Smooth muscle cell of the brain vasculature (primary cell): ENCODE measurements at places on chromosomes 4 and X.

DNA sequence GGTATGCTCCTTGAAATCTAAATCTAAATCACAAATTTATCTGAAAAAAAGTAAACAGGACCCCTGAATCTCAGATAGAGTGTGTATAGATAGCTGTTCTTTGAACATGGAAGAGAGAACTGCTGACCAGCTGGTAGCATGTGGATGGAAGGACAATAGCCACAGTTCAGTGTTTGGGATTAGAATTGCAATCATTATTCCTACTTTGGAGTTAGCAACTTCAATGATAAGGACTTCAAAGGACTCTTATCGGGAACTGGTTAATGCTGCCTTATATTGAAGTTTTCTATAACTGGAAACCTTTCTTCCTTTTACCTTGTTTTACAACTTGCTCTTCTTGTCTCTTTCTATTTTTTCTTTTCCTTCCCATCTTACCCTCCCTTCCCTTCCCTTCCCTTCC lies 5.0 kb downstream of the AFM start:
- no peak for DNase-seq

DNA sequence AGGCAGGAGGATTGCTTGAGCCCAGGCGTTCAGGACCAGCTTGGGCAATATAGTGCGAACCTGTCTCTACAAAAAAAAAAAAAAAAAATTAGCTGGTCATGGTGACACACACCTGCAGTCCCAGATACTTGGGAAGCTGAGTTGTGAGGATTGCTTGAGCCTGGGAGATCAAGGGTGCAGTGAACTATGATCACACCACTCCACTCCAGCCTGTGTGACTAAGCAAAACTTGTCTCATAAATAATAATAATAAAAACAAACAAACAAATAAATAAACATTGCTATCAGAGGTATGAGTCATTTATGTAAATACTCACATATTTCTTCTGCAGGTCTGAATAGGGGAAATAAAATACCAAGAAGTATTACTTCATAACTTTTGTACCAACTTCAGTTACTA lies 1372.7 kb upstream of the AGA start:
- DNase-seq = no peak

DNA sequence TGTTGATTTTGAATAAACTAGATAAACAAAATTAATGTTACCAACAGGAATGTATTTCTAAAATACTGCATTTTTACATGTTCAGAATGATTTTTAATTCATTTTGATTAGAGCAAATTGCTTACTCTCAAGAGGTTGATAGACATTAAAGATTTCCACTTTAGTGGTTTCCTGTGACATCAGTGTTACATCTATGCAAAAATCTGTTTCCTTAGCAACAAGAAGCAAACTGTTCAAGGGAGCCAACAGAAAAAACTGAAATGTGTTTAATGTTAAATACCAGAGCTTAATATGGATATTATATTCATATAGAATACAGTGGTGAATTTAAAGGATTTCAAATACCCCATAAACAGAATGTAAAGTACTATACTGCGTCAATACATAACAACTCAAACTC lies 277.8 kb downstream of the GABRG1 start:
- DNase-seq = no peak

- DNase-seq = no peak
Observed at GRCh38 chr4:109243871-109244270, 58.6 kb downstream of the COL25A1 start.

- no peak for DNase-seq
Observed at GRCh38 chrX:124215786-124216185, 116.7 kb upstream of the TEX13D start.

- DNase-seq = no peak
Observed at GRCh38 chr4:123937581-123937980, 541.0 kb downstream of the SPRY1 start.

DNA sequence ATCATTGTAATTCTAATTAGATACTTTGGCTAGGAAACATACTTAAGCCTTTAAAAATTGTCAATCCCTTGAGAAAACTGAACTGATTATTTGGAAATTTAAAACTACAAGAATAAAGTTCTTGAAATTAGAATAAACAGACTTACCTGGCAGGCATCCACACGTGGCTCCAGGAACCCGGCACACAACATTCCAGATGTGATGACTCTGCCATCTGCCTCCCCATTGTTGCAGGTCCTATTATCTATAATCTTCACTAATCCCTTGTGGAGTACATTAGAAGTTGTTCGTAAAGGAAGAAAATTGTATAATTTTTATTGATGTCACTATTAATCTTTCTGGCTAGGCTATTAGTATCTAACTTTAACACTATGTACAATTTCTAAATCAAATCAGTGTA lies 16.2 kb upstream of the GNRHR start:
- no peak for DNase-seq

DNA sequence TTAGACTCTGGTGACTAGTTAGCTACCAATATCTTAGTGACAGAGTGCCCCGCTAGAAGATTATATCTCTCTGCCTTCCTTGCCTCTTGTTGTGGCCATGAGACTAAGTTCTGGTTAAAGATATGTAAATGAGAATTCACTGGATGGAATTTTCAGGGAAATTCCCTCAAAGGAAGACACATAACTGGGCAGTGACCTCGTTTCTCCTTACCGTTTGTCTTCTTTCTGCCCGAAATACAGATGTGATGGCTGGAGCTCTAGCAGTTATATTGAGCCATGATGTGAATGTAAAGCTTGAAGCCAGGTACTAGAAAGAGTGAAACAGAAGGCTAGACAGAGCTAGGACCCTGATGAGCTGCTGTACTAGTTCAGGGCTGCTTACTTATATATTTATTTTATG lies 80.5 kb downstream of the FHDC1 start:
- DNase-seq = no peak

GRCh38 chr4:90113881-90114457 lies 13.2 kb upstream of the CCSER1 start:
- DNase-seq = no peak

DNA sequence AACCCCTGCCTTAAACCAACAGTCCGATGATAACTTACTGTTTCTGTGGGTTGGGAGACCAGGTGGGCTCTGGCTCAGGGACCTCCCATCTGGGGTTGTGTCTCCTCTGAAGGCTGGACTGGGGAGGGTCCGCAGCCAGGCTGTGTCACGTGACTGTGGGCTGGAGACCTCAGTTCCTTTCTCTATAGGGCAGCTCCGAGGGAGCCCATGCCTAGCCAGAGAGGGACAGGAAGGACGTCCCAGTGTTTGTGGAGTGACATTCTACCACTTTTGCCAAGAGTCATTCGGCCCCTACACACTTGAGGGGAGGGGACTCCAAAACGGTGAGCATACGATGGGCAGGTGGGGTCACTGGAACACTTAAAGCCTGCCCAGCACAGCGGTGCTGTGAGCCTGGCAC lies 4.5 kb downstream of the PCGF3 start:
- no peak for DNase-seq

GRCh38 chrX:137151403-137151802 lies 117.6 kb upstream of the GPR101 start:
- DNase-seq = no peak

DNA sequence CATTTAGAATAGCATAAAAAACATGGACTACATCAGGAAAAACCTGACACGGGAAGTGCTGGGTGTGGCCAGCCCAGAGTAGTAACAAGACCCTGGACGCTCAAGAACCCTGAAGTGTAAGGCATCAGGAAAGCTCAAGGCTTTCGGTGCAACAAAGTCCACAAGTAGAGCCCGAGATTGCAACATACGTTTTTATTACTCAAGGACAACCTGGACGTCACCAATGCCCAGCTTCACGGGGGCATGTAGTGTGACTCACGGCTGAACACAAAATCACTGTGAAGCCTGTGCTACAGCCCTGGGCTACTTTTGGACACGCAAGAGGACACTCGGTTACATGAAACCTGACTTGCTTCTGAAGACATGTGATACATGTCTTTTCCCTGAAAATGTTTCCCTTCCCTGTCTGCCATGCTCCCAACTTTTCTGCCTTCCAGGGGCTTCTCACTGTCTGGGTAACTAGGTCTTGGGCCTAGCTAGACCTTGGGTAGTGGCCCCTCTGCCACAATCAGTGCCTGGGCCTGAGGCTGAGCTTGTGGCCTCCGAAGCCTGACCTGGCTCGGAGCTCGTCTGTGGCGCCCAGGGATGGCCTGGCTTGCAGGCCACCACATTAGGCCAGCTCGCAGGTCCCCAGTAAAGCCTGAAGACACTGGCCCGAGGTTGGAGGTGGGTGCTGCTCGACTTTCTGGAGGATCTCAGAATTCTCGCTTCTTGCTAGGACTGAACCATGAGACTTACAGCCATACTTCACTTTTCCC lies 9.2 kb downstream of the IRAK1 start:
- no peak for DNase-seq

DNA sequence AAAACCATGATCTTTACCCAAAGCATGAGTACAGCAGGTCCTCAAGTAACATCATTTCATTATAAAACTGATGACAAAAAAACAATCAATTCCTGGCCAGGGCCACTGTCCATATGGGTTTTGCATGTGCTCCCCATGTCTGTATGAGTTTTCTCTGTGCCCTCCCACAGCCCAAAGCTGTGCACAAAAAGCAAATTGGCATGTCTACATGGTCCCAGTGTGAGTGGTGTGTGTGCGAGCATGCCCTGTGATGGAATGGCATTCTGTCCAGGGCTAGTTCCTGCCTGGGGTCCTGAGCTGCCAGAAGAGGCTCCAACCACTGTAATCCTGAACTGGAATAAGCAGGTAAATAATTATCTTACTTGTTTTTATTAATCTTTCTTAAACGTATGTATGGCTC lies 28.4 kb downstream of the SMARCA1 start:
- no peak for DNase-seq

DNA sequence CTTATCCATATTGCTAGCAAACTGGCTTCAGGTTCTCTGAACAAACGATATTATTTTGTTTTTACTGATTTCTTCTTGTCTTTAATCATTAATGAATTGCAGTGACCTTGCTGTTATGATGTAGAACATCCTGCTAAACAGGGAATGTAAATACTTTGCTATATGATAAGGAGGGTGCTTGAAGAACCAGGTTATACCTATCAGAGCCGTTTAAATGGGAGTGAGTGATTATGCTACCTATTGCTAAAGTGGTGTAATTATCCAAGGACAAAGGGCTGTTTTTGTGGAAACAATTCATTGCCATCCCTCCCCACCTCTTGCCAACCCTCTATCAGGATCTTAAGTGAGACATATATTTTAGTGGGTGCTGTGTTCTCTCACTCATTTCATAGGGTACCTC lies 788.9 kb downstream of the RPA4 start:
- no peak for DNase-seq

DNA sequence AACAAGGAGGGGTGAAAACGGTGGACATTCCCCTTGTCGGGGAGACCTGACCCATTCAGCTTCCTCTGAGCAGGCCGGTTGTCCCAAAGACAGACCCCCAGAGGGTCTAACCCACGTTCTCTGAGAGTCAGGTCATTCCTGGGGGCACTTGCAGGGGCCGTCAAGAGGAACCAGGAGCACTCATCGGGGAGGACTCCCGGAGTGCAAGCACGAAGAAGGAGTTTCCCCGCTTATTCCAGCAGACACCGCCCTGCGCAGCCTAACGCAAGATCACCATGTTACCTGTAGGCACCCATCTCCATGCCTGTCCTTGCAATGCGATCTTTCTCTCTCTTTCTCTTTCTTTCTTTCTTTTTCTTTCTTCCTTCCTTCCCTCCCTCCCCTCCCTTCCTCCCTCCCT lies 154.2 kb downstream of the SHOX start:
- no peak for DNase-seq
